ENCODE measurements at places on chromosomes 5 and 9.

GRCh38 chr5:145968970-145969713 lies 32.8 kb downstream of the SH3RF2 start:
- no peak for DNase-seq

GRCh38 chr5:87277279-87277835 lies 9.7 kb downstream of the RASA1 start:
- no peak for DNase-seq

DNA sequence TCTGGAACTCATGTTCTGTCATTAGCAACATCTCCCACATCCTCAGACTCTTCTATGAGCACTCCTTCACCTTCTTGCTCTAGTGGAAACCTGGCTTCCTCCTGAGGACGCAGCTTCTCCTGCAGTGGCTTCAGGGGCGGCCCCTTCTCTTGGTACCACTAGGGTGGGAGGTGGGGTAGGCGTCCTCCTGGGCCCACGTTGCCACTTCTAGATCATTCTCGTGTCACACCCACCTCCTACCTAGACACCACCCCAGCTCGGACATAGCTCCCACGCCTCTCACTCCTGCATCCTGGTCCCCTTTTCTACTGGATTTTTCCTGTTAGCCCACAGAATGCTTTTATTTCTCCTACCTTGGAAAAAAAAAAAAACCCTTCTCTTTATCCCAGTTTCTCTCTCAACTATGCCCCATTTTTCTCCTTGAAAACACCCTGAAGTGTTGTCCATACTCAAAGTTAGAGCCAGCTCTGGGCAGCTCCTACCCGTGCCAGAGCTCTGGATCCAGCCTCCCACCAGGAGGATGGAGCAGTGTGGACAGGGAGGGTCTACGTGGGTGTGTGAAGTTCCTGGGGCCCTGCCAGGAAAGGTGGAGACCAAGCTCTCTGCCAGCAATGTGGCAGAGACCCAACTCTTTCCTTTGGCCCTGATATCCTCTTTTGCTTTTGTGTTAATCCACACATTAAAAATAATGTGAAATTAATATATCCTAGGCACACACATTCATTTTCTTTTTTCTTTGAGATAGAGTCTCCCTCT lies 179.2 kb downstream of the HSPA4 start:
- no peak for DNase-seq

DNA sequence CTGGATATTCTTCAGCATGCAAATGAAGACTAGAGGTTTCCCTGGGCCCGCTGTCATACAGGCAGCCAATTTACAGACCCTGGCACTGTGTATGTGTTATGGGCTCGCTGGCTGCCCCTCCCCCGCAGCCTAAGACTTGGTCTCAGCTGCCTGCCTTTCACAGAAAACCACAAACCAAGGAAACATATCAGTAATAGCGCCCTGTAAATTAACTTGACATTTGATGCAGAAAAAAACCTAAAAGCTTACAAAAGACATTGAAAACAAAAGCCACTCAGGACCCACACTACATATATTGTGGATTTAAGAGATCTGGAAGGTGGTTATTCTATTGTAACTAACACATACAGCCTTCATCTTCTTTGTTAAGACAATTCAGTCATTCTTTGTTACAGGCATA lies 287.0 kb upstream of the TMEM161B start:
- no peak for DNase-seq

DNA sequence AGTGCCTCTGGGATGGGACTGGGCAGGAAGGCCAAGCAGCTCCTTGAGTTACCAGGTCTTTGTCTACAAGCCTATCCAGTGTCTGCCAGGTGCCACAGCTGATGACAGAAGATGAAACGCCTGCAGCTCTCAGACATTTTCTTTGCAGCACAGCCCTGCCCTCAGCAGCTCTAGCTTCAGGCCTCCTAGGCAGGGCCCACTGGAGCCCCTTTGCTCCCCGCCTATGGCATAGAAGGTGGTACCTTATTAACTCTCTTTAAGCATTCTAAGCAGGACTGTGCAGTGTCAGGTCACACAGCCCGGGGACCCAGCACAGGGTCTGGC lies 1.3 kb upstream of the SKP1 start:
- DNase-seq = no peak

DNA sequence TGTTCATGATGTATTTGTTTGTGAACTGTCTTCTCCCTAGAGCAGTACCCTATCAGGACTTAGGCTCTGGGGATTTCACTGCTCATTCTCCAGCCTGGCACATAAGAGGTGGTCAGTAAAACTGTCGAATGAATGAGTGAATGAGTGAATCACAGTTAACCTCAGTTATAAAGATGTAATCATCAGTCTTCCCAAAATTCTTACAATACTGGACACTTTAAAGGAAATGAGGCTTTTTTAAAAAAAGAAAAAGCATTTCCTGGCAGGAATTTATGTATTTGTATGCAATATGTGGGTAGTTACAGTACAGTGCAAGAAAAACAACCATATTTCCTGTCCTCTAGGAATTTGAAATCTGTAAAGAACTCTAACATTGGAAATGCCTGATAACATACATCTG lies 59.6 kb downstream of the RAI14 start:
- no peak for DNase-seq

DNA sequence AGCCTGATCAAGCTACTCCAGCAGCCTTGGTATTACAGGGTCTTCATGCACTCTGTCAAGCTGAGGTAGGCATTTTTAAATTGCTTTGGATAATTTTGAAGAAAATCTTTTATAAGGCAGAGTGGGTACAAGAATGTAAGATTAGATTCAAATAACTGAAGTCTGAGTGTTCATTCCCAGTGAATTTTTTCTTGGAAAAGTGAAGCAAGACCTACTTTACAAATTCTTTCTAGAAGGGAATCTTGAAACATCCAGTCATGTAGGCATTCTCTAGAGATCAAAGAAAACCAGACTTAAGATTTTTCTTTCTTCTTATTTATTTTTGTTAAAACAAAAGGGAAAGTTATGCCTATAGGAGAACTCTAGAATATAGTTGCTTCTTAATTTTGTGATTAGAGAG lies 139.0 kb downstream of the FOCAD start:
- no peak for DNase-seq
